Renal cortical epithelial cell (primary cell): ENCODE measurements at places on chromosomes 3 and 15.

DNA sequence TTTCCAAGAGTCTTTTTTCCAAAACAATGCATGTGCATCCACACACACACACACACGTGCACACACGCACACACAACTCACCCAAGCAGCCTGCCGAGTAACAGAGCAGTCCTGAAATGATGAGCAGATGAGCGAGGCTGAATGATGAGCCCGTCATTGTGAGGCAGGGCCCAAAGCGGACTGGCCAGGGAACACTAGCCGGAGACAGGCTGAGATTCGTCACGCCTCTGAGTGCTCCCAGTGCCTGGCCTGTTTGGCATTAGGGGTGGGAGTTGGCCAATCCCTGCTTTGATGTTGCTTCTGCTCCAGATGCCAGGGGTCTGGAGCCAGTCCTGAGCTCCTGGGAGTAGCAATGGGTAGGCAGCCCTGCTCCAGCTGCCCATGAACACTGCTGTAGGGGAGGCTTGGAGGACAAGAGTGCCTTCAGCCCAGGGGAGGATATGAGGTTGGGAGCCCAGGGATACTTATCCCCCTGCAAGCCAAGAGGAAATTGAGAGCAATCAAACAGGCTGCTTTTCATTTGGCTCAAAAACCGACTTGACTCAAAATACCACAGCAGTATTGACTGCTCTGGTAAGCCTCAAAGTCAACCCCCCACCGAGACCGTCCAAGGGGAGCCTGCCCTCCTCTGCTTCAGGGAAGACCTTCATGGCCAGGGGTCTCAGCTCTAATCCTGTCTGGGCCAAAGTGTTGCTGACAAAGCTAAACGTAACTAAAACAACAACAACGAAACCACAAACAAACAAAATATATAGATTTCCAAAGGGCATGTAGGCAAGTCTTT is 22.9 kb downstream of the COLQ start:
- no peak for DNase-seq

DNA sequence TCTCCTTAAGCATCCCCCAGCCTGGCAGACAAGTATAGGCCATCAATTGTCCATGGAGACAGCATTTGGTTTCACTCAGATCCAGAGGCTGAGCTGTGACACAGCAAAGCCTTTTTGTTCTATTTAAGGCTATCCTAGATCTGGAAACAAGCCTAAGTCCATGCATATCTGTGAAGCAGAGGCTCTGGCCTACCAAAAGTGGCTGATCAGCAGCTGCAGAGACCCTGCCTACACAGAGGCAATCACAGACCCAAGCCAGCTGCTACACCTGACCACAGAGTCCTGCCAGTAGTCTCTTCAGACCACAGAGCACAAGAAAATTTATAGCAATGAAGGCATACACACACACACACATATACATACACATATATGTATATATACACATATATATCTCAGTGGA is 501.7 kb upstream of the ARPP21 start:
- DNase-seq: no peak

GRCh38 chr3:171801738-171802589 is 8.3 kb downstream of the PLD1 start:
- peak; percentile 95 for DNase-seq

DNA sequence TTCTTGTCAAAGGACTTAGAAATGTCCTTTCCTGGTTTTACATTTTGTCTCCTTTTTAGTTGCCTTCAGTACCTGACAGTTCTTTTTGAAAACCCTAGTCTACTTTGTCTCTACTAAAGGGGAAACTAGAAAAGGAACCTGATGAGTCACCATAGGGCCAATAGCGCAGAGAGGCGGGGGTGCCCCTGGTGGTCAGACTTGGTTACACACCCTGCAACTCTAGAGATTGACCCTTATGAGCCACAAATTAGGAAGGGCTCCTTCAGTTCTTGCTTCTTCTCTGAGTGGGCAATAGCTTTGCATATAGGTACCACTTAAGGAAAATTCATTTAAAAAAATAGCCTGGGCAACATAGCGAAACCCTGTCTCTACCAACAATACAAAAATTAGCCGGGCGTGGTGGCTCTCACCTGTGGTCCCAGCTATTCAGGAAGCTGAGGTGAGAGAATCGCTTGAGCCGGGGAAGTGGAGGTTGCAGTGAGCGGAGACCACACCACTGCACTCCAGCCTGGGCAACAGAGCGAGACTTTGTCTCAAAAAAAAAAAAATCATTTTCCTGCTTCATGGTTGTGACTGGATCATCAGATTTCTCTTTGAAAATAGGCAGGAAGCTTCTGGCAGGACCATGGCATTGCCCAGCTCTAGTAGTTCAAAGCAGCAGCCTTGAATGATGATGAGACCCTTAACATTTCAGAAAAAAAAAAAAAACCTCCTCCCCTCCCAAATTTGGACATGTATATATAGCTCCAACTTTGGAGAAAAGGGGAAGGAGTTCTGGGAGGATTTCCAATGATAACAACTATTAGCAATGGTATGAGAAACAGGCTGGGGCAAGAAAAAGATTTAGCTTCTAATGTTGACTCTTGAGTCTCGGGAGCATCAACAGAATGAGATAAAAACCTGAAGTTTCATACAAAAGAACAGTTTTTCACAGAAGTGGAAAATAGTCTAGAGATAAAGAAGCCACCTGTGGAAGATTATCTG is 45.2 kb upstream of the RASA2 start:
- DNase-seq: peak; percentile 47

DNA sequence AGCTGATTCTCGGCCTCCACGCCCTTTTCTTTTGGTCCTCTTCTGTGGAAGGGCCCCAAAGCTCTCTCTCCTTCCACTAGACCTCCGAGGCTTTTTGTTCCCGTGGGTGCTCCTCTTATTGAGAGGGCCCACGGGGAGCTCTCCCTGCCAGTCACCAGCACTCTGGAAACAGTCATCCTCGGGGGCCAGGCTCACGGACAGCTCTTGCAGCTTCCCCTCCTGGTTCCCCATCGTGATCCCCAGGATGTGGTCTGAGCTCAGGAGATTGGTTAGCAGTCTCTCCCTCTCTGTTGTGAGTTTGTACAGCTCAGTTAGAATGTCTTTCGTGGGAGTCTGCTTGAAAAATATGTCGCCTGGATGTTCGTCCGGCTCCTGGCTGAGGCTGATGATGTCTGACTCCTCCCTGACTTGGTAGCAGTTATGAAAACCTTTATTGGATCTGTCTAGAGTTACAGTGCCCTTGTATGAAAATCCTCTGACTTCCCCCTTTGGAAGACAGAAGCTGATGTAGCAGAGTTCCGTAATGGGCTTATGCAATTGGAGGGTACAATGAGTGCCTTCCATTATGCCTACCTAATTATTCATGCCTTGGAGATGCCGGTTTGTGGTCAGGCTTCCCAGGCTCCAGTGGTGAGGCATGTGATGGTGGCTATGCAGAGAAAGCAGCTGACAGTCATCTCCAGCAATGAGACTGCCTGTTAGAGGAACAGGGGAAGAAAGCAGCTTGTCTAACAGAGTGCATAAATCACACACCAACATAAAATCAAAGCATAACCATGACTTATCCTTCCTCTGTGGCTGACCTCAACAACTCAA is 40.0 kb downstream of the FMN1 start:
- peak; percentile 99 for DNase-seq

GRCh38 chr15:80630981-80631380 is 64.1 kb upstream of the ABHD17C start:
- no peak for DNase-seq

GRCh38 chr15:52652984-52653383 is 26.2 kb downstream of the ATOSA start:
- no peak for DNase-seq

DNA sequence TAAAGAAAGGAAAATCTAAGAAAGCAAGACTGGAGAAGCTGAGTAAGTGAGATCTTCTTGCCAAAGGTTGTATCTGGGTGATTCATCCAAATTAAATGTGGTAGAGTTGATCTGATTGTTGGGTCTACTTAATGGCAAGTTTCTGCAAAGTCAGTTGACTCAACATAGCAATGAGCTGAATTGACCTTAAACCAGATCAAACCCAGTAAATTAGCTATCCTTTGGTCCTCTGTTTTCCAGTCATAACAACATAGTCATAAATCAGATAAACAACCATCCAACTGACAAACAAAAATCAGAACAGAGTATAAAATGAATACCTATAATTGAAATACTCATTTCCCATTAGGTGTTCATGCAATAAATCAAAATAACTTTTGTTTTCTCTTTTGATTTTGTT is 142.6 kb upstream of the CFAP20DC start:
- DNase-seq: peak; percentile 83

DNA sequence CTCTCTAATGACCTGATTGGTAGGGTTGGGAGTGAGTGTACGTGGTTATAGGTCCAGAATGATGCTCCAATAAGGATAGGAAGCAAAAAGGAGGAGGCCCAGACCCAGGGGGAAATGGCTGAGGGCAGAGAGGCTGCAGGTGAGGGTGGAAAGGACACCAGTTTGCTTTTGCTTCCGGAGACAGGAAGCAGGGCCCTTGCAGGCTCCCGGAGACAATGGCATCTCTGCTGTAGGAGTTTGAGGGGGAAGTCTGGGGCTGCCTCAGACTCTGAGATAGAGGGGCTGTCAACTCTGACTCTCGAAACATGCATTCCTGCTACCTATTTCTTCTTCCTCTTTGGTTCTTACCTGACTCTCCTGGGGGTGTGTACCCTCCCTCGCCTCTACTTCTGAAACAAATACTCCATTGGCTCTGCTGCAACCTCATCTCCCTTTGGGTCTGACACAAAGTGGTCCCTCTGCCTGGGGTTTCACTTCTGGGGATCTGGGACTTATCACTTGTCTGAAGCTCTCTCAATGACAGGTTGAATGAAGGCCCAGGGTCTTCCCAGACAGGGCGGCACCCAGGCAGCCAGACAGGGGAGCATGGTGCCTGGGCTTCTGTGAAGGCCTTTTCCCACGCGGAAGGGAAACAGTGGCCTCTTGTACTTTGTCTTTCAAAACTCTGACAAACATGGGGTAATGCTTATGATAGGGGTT is 61.5 kb downstream of the CHRD start:
- DNase-seq: no peak

DNA sequence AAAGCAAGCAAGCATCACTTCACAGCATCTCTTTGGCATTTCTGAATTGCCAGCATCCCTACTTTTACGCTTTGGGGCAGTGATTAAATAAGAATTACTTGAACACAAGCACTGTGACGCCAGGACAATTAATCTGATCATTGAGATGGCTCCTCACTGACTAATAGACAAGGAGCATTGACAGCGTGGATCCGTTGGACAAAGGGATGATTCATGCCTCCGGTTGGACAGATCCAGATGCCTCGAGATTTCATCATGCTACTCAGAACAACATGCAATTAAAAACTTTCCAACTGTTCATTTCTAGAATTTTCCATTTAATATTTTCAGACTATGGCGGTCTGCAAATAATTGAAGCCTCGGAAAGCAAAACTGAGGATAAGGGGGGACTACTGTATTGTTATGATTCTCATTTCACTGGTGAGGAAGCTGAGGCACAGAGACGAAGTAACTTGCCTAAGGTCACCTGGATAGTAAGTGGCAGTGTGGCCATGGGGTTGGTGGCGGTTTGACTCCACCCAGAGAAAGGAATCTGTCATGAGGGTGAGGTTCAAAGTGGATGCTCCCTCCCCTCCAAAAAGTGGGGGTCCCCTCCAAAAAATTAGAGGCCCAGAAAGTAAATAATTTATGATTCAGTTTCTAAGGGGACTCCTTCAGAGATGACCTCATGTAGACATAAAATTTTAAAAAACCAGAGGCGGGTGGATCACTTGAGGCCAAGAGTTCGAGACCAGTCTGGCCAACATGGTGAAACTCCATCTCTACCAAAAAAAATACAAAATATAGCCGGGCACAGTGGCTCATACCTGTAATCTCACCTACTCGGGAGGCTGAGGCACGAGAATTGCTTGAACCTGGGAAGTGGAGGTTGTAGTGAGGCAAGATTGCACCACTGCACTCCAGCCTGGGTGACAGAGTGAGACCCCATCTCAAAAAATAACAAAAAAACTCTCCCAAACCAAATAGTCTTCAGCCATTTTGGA is 12.3 kb upstream of the PGPEP1L start:
- peak; percentile 70 for DNase-seq

- DNase-seq: no peak
Measured at GRCh38 chr3:9110802-9111201, 138.6 kb downstream of the SRGAP3 start.

DNA sequence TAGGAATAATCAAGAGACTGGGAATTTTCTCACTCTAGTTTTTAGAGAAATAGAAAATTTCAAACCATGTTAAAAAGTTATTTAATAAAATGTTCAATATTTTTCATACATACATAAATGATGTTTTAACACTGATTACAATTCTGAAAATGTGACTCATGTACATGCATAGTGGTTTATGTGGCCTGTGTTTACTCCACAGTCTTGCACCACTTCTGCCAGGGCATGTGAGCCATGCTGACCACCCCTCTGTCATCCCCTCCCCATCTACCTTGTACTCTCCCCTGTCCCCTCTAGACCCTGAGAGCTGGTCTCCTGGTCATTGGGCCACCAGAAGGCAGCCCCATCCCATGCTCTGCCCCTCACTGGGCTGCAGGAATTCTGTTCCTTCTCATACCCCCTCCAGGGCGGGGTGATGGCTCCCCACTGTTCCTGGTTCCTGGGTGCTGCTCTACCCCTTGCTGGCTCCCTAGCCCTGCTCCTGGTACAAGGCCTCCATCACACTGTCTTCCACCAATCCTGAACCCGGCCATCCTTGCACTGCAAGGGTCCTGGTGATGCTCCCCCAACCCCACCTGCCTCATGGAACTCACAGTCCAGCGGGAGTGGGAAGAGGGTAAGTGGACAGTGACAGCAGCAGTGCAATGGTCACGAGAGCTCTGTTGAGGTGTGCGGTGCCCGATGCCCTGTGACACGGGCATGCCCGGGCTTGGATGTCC is 24.2 kb upstream of the SLC41A3 start:
- no peak for DNase-seq

DNA sequence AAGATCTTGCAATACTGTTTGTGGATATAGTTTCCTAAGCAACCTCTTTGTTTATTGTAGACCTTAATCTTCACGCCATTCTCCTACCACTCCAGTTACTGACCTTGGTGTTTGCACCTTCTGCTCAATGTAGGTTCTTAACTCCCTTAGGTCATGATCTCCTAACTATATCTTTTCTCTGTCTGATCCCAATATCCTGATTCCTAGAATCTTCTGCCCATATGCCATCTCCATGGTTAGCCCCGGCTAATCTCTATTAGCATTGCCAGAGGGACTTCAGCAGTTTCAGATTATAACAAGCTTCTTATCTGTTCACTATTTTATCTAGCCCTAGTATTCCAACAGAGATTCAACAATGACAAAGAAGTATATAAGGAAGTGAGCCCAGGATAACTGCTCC is 64.9 kb downstream of the IMPG2 start:
- no peak for DNase-seq

GRCh38 chr15:45157974-45158373 is 28.2 kb downstream of the DUOX1 start:
- peak; percentile 57 for DNase-seq

DNA sequence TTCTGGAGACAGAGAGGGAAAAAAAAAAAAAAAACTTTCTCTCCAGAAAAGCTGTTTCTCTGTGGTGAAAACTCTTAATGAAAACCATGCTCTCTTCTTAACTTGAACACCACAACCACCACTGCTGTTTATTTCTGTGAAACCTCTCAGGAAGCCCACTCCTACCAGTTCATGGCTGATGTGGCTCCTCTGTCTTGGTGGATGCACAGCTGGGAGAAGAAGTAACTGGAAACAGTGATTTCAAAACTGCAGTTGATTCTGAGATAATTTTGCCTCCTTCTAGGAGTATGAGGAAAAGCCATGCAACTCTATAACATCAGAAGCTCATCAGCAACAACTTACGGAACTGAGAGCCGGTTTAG is 40.2 kb upstream of the PYGO1 start:
- no peak for DNase-seq
